Activated CD4-positive, alpha-beta T cell treated with anti-CD3 and anti-CD28 coated beads for 1 hour (primary cell): ENCODE measurements at places on chromosomes 3 and 15.

DNA sequence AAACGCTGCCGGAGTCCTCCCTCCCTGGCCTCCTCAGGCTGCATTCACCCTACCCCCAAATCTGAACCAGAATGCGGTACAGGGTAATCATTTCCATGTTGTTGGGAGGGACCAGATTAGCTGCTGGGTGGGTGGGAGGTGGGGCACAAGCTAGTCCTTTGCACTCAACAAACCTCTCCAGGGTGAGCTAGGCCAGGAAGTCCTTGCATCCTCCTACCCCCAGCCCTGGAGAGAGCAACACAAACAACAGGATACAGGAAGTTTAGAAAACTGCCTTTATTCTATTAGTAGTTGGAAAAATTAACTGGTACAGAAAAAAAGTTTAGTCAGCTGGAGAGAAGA lies 702 bp upstream of the GPX1 start:
- no peak for DNase-seq

DNA sequence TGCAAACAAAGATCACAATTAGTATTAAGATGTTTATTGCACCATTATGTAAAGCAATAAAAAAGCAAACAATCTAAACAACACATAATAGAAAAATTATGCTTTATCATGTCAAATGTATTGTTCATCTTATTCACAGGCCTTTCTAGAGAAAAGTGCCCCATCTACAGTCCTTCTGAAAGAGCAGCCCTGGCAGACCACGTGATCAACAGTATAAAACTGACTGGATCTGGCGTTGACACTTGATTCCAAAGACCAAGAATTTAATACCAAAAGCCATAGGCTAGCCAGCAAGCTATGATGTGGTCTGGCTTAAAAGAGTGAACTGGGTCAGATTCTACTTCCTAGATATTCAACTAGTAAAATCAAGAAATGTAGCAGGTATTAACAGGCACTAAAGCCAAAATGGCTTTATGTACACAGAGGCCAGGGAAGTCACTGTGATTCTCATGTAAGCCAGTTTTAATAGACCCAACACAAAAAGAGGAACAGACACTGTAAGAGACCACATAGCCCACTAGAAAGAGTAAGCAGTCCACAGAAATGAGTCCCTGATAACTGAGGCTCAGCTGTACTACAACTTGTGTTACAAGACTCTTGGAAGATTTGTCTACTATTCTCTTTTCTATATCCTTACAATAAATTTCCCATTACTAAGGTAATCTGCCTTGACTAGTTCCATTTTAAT lies 32.5 kb downstream of the DMXL2 start:
- no peak for DNase-seq

- no peak for DNase-seq
Measured at GRCh38 chr3:168939651-168940238, 723.8 kb downstream of the MECOM start.

GRCh38 chr15:39473298-39473947 lies 107.5 kb upstream of the THBS1 start:
- DNase-seq: no peak

DNA sequence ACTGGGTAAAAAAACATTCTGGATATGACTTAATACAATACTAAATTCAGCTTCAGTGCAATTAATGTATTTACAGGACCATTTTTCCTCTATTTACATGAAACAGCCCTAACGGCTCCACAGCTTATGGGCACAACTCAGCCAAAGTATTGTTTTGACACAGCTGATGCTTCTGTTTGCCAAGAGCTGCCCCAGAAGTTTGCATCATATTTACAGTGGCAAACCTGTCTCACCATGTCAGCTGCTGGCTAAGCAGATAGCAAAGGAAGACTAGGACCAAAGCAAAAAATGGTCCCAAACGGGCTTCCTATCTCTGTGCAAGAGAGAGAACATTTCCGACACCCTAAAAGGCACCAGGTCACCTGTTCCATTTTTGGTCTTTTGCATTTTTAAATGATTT lies 94.5 kb downstream of the ADAMTS9 start:
- no peak for DNase-seq

GRCh38 chr15:43406189-43406588 lies 35.3 kb downstream of the TUBGCP4 start:
- DNase-seq: no peak
